H1 (cell line): ENCODE measurements at places on chromosomes 7 and 10. TPM values are rescaled to one million over a fixed set of nuclear protein-coding genes. Genes with fewer than 3 reads are reported as not detected.

GRCh38 chr10:67988606-67989005, 86.5 kb downstream of the HERC4 start:
- no peaks in the 10 kb centered on the region for H3K4me1 ChIP-seq
- no peaks in the 10 kb centered on the region for H3K27me3 ChIP-seq
- DNase-seq: no peak
- H3K27ac ChIP-seq: no peak overlapping the region

DNA sequence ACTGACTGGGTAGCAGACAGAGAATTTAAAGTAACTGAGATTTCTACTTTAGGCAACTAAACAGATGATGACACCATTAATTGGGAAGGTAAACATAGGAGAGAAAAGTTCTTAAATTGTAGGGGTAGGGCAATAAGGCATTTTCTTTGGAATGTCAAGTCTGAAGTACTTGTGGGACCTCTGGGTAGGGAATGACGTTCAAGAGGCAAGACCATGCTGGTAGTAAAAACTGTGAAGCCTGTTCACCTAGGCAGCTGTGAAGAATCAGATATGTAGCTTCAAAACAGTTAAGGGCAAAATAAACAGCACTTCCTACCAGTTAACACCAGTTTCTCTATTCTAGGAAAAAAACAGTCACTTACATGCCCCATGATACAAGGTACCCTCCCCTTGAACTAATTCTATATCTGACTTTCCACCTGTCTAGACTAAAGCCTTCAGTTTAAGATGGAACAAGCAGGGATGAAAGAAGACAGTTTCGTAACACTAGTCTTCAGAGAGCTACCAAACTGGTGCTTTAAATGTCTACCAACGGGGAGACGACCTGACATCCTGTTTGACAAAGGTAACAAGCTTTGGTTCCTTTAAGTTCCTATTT, 63.1 kb upstream of the KCNIP2 start:
- H3K4me1 ChIP-seq: peaks cover 21% of the 10 kb centered on the region
- H3K27me3 ChIP-seq: no peaks in the 10 kb centered on the region; the same call in 1 of the 2 replicates
- no peak overlapping the region for H3K27ac ChIP-seq
- H3K4me3 ChIP-seq: no peak overlapping the region

DNA sequence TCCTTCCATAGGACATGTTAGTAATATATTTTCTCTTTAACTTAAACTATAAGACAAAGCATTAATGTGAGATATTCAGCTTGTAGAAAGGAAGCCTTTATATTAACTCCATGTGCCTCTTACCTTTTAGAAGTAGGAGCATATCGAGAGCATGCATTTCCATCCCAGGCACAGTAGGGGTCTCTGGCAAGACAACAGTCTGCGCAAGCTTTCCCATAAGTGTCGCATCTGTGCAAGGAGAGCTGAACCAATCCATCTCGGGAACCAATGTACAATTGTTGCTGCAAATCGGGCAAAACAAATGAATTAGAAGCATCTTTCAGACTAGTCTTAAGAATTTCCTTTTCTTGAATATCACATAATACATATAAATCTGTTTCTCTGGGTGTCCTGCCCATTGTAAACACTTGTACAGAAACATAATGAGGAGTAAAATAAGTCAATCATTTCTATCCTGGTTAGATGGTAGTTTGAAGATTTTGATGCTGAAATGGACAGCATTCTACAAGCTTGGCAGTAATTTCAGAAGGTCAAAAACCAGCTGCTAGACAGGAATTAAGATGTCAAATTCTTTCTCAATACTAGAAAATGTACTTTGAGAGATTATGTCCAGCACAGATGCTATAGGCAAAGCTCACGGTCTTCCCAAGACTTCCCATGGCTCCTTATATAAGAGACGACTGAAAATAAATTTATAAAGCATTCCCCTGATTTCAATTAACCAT, 171.8 kb downstream of the SEMA3D start:
- DNase-seq: no peak
- H3K27me3 ChIP-seq: no peaks in the 10 kb centered on the region
- no peak overlapping the region for H3K4me3 ChIP-seq
- H3K36me3 ChIP-seq: no peaks in the 10 kb centered on the region; the same call in 1 of the 2 replicates
- no peak overlapping the region for H3K27ac ChIP-seq

GRCh38 chr7:6165521-6166320, 106.7 kb downstream of the CYTH3 start:
- no peak overlapping the region for H3K27ac ChIP-seq
- no peaks in the 10 kb centered on the region for H3K27me3 ChIP-seq
- DNase-seq: no peak
- H3K4me3 ChIP-seq: no peak overlapping the region
- no peaks in the 10 kb centered on the region for H3K4me1 ChIP-seq

- peaks cover 6% of the 10 kb centered on the region for H3K4me1 ChIP-seq
- H3K27me3 ChIP-seq: no peaks in the 10 kb centered on the region
- DNase-seq: no peak
- H3K36me3 ChIP-seq: no peaks in the 10 kb centered on the region
These were observed 297.2 kb downstream of the AUTS2 start for GRCh38 chr7:69895446-69895845.

ADARB2 gene
- 2.7 and 2.8 TPM in 2 replicates for total RNA-seq

DNA sequence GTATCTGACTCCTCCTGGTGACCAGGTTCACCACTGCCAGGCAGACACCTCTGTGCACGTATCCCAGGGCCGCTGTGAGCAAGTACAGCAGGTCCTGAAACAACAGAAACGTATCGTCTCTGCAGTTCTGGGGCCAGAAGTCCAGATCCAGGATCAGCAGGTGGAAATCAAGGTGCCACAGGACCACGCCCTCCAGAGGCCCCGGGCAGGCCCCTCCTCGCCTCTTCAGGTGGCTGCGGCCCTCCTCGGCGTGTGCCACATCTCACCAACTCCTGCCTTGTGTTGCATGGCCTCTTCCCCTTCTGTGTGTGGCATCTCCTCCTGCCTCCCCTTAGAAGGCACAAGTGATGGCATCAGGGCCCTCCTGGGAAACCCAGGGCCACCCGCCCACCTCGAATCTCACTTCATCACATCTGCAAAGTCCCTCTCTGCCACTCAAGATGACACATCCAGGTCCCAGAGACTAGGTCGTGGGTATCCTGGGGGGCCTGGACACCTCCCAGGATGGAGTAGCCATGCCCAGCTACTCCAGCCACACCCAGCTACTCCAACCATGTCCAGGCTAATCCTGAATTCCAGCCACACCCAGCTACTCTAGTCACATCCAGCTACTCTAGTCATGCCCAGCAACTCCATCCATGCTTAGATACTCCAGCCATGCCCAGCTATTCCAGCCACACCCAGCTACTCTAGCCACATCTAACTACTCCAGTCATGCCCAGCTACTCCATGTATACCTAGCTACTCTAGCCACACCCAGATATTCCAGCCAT, 52.6 kb upstream of the DNAAF5 start:
- H3K4me1 ChIP-seq: no peaks in the 10 kb centered on the region
- H3K36me3 ChIP-seq: peaks cover 26% of the 10 kb centered on the region
- H3K27ac ChIP-seq: no peak overlapping the region
- H3K27me3 ChIP-seq: no peaks in the 10 kb centered on the region
- no peak overlapping the region for H3K4me3 ChIP-seq

CYP2C19 gene
- not detected in 2 replicates for total RNA-seq

HOXA10 gene
- not detected in 2 replicates for total RNA-seq

DNA sequence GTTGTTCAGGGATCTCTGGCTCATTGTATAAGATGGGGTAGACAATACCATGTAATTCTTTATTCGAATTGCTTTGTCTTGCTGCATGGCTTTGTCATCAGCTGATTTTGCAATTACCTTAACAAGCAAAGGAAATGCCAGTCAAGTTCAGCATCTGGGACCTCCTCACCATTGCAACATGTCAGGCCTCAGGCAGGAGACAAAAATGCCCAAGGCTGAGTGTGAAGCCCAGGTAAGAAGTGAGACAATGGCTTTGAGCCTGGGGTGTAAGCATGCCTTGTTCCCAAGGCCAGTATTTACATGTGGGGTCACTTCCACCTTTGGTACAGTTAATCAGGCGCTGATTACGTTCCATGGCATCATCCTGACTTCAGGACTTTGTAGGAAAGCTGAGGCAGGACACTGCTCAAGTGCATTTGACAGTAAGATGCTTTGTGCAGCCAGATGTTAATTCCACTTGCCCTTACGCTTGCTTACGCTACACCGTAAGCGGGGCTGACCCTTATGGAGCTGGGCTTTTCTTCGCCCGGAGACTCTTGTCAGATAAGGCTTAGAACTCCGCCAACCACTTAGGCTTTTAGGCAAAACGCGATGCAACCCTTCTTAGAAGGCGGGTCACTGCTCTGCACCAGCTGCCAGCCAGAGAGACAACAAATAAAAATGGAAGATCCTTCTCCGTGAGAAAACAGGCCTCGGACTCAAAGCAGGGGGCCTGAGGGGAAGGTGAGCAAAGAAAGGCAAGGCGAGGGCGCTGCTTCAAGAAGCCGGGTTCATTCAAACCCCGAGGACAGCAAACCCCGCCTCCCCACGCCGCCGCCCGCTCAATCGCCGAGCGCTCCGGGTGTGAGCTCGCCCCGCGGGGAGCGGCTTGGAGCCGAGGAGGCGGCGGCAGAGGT, 1.3 kb upstream of the SP4 start:
- peaks cover 20% of the 10 kb centered on the region for H3K4me1 ChIP-seq
- DNase-seq: no peak
- no peaks in the 10 kb centered on the region for H3K27me3 ChIP-seq
- H3K4me3 ChIP-seq: peak overlapping the region; percentile 39

DNA sequence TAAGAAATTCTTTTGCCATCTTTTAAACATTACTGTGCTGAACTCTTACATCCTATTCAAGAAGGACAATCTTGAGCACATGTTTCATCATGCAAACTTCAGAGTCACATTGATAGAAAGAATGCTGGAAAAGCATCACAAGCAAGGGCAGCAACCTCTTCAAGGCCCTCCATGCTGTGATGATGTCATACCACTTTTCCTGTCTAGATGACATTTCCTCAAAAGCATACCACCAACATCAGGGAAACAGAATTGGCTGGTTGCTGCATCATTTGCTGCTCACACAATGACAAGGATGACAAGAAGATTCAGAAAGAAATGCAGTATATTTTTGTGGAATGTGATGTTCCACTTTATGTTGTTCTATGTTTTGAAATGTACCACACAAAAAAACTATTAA, 37.6 kb downstream of the CYP2C8 start:
- no peaks in the 10 kb centered on the region for H3K36me3 ChIP-seq
- no peaks in the 10 kb centered on the region for H3K27me3 ChIP-seq
- no peak overlapping the region for H3K4me3 ChIP-seq
- no peaks in the 10 kb centered on the region for H3K4me1 ChIP-seq

- no peak for DNase-seq
- no peaks in the 10 kb centered on the region for H3K27me3 ChIP-seq
- H3K27ac ChIP-seq: no peak overlapping the region
- no peaks in the 10 kb centered on the region for H3K4me1 ChIP-seq
- H3K36me3 ChIP-seq: no peaks in the 10 kb centered on the region
These were observed 16.6 kb downstream of the PLPP4 start for GRCh38 chr10:120473593-120473992.

GRCh38 chr7:17132726-17133125, 165.7 kb upstream of the AHR start:
- H3K27ac ChIP-seq: no peak overlapping the region
- no peak for DNase-seq
- no peak overlapping the region for H3K4me3 ChIP-seq
- no peaks in the 10 kb centered on the region for H3K4me1 ChIP-seq
- no peaks in the 10 kb centered on the region for H3K36me3 ChIP-seq
- no peaks in the 10 kb centered on the region for H3K27me3 ChIP-seq

DNA sequence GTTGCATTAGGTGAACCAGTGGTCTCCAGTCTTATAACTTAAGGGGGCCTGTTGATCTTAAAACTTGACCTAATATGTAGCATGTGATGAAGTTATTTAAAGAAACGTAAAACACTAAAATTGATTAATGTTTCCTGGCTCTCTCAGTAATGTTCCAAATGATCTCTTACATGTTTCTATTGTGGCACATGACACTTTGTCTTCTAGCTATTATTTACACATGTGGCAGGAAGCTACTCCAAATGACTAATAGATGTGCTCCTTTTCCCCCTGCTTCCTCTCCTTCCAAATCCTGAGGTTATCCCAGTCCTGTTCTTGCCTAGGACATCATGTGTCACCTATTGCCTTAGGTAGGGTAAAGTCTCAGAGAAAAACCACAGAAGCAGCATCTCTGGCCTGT, 89.4 kb downstream of the FAS start:
- H3K4me1 ChIP-seq: no peaks in the 10 kb centered on the region
- no peak overlapping the region for H3K27ac ChIP-seq
- no peak for DNase-seq

DNA sequence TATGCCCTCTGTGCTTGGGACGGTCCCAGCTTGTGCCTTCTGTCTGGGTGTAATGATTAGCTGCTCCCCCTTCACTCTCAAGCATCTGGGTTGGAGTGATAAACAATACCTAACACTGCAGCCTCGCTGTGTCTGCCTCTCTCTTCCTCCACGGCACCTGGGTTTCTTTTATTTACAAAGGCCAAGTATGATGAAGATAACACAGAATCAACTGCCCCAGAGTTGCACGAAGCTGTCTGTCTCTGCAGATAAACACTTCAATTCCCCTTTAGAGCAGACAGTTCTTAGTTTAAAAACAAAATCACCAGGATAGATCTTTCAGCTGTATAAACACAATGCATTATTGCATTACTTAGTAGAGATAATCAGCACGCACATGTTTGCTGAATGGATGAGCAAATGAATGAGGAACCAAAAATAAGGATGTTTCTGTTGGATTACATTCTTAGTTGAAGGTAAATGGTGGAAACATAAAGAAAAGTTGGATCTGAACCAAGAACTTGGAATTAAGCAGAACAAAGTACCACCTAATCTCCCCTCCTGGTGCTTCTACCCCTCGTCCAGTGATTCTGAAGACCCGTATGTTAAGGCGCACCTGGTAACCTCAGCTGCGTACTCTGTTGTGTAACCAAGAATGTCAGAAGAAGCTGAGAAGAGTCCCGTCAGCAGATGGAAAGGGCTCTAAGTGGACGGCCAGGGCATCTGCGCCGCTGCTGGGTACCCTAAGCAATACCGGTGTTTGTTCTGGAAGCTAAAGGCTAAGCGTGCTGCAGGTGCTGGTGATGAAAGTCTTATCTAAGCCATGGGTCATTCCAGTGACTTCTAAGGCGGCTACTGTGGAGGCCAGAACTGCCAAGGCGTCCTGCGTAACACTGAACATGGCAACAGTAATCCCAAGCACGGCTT, 26.6 kb downstream of the INSIG1 start:
- no peak overlapping the region for H3K4me3 ChIP-seq
- no peaks in the 10 kb centered on the region for H3K27me3 ChIP-seq
- no peaks in the 10 kb centered on the region; the same call in 1 of the 2 replicates for H3K4me1 ChIP-seq
- no peaks in the 10 kb centered on the region for H3K36me3 ChIP-seq

DNA sequence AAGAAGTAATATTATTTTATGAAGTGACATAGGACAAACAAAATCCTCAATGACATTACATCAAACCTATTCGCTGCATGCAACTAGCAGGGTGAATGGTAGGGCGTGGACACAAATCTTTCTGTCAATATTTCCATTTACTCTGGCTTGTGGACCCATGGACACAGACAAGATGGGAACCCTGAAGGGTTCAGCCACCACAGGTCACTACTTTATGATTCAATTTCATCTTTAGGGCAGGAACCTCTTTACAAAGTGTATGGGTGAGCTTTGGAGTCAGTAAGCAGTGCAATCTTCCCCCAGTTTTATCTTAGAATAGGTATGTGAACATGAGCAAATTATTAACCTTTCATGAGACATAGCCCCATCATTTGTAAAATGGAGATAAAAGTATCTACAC, 982.4 kb upstream of the LRRTM3 start:
- H3K36me3 ChIP-seq: no peaks in the 10 kb centered on the region
- no peaks in the 10 kb centered on the region for H3K27me3 ChIP-seq
- H3K4me1 ChIP-seq: no peaks in the 10 kb centered on the region
- H3K4me3 ChIP-seq: no peak overlapping the region

ZNF735 gene
- total RNA-seq: not detected in 2 replicates
